Breast epithelium (tissue), 4 donors: ENCODE measurements at places on chromosomes 2 and 18. TPM values are rescaled to one million over a fixed set of nuclear protein-coding genes. Genes with fewer than 3 reads are reported as not detected.

ALPG gene
- total RNA-seq: not detected

DNA sequence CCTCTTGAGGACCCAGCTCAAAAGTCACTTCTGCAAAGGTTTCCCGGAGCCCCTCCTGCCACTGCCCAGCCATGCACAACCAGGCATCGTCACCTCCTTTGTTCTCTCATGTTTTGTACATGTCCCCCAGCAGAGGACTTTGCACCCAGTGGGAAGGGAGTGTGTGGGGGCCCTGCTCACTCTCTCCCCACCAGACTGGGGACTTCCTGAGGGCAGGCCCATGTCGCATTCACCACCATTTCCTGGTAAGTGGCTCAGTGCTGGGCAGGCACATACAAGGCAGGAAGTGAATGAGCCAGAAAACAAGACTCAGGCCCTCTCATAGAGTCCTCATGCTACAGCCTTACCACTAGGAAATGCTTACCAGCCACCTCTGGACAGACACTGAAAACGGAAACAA is 18.9 kb downstream of the MRPL35 start:
- no peaks in the 10 kb centered on the region for H3K27me3 ChIP-seq
- no peak overlapping the region for H3K4me3 ChIP-seq
- H3K4me1 ChIP-seq: peaks cover 4% of the 10 kb centered on the region
- no peak overlapping the region for H3K27ac ChIP-seq

GRCh38 chr18:69586537-69586936 is 185.8 kb downstream of the DOK6 start:
- no peaks in the 10 kb centered on the region for H3K4me1 ChIP-seq
- no peaks in the 10 kb centered on the region for H3K27me3 ChIP-seq
- H3K36me3 ChIP-seq: no peaks in the 10 kb centered on the region
- no peak overlapping the region for H3K27ac ChIP-seq

GRCh38 chr2:54899576-54900200 is 150.6 kb downstream of the RTN4 start:
- H3K4me3 ChIP-seq: no peak overlapping the region
- no peak for DNase-seq
- H3K4me1 ChIP-seq: no peaks in the 10 kb centered on the region
- H3K27ac ChIP-seq: no peak overlapping the region

GRCh38 chr2:189013671-189014448 is 39.7 kb downstream of the COL3A1 start:
- H3K27ac ChIP-seq: no peak overlapping the region
- H3K4me1 ChIP-seq: no peaks in the 10 kb centered on the region
- H3K27me3 ChIP-seq: no peaks in the 10 kb centered on the region
